Ascending aorta (tissue), 2 donors: ENCODE measurements at places on chromosomes 12 and 14. TPM values are rescaled to one million over a fixed set of nuclear protein-coding genes. Genes with fewer than 3 reads are reported as not detected.
A peak's percentile ranks its signal among the peaks of the same experiment; 100 is the strongest.

- H3K36me3 ChIP-seq = no peaks in the 10 kb centered on the region
- H3K27ac ChIP-seq = no peak overlapping the region
- no peak for DNase-seq
- no peaks in the 10 kb centered on the region for H3K4me1 ChIP-seq
Measured at GRCh38 chr12:88546226-88546625, 34.0 kb downstream of the KITLG start.

DNA sequence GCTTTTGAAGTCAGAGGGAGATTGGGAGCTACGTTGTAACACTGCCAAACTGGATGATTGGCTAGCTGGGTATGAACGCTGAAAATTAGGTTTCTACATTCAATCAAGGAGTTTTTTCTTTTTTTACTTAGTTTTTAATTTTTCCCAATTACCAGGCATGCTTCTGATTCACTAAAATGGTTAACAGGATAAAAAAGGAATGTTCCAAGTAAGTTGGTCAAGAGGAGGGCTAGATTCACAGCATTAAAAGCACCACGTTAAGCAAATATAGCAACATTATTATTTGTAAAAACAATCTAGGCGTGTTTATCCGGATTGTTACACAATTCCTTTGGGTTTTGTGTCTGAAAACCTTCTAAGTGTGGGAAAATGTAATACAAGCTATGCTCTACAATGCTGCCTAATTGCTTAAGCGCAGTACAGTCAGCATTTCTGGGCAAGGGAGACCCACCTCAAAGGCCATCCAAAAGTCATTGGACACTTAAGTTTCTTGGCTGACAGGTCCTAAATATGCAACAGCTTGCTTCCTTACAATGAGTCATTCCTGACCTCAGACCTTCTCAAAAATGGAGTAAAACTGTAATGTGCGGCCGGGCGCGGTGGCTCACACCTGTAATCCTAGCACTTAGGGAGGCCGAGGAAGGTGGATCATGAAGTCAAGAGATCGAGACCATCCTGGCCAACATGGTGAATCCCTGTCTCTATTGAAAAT, 1.2 kb downstream of the RPLP0 start:
- H3K27ac ChIP-seq = peak overlapping the region; percentile 74
- DNase-seq = peak; percentile 74
- H3K4me1 ChIP-seq = peaks cover 25% of the 10 kb centered on the region
- H3K4me3 ChIP-seq = peak overlapping the region; percentile 84
- peaks cover 39% of the 10 kb centered on the region for H3K36me3 ChIP-seq

- peak; percentile 71 for DNase-seq
- H3K4me1 ChIP-seq = no peaks in the 10 kb centered on the region
- no peak overlapping the region for H3K27ac ChIP-seq
- no peak overlapping the region for H3K4me3 ChIP-seq
- H3K36me3 ChIP-seq = peaks cover 13% of the 10 kb centered on the region
- no peaks in the 10 kb centered on the region for H3K27me3 ChIP-seq
Measured at GRCh38 chr14:90788031-90788430, 28.2 kb downstream of the TTC7B start.

GRCh38 chr14:103741876-103742275, 26.3 kb downstream of the ZFYVE21 start:
- DNase-seq = no peak
- peaks cover 4% of the 10 kb centered on the region for H3K4me1 ChIP-seq
- H3K27ac ChIP-seq = no peak overlapping the region
- H3K36me3 ChIP-seq = peaks cover 19% of the 10 kb centered on the region
- H3K4me3 ChIP-seq = no peak overlapping the region

DNA sequence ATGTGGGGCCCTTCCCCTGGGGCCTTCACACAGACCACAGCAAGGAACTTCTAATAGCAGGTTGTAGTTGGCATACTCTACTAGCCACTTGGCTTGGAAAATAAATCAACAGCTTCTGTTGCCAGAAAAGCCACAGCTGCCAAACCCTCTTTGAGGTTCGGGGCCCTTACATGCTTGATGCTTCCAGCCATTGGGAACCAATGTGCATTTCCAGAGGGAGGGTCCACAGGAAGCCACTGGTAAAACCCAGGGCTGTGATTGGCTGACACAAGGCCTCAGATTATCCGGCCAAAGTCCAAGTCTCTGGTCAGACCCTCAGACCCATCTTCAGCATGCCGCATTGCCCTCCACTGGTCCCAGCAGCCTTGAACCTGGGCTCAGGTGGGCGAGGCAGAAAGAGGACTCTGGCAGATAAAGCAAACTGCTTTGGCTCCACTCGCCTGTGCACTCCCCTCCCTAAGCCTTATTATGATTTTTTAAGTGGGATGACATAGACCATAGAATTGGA, 214.4 kb downstream of the BCL11B start:
- no peak overlapping the region for H3K4me3 ChIP-seq
- no peaks in the 10 kb centered on the region for H3K27me3 ChIP-seq
- H3K4me1 ChIP-seq = no peaks in the 10 kb centered on the region

Gene GPR135
- total RNA-seq = 4.7 TPM

- no peak overlapping the region for H3K27ac ChIP-seq
- DNase-seq = no peak
- no peak overlapping the region for H3K4me3 ChIP-seq
- H3K36me3 ChIP-seq = no peaks in the 10 kb centered on the region
- H3K27me3 ChIP-seq = no peaks in the 10 kb centered on the region
- H3K4me1 ChIP-seq = no peaks in the 10 kb centered on the region
Measured at GRCh38 chr14:57657487-57657886, 163.8 kb upstream of the CCDC198 start.

GRCh38 chr12:24605466-24605865, 343.4 kb downstream of the BCAT1 start:
- no peak for DNase-seq
- H3K4me3 ChIP-seq = no peak overlapping the region
- no peaks in the 10 kb centered on the region for H3K36me3 ChIP-seq
- H3K27me3 ChIP-seq = no peaks in the 10 kb centered on the region
- no peaks in the 10 kb centered on the region for H3K4me1 ChIP-seq

GRCh38 chr14:35366056-35366451, 38.5 kb downstream of the NFKBIA start:
- no peak overlapping the region for H3K4me3 ChIP-seq
- DNase-seq = peak; percentile 56
- peaks cover 21% of the 10 kb centered on the region for H3K4me1 ChIP-seq
- H3K36me3 ChIP-seq = no peaks in the 10 kb centered on the region
- H3K27ac ChIP-seq = peak overlapping the region; percentile 89

GRCh38 chr12:53948650-53949593, 5.8 kb upstream of the HOXC12 start:
- H3K27me3 ChIP-seq = peaks cover 50% of the 10 kb centered on the region
- H3K4me3 ChIP-seq = no peak overlapping the region
- H3K4me1 ChIP-seq = peaks cover 3% of the 10 kb centered on the region
- DNase-seq = no peak
- H3K36me3 ChIP-seq = no peaks in the 10 kb centered on the region
- H3K27ac ChIP-seq = no peak overlapping the region

Gene PTCSC3
- not detected for total RNA-seq

Gene IL22
- total RNA-seq = not detected

- no peaks in the 10 kb centered on the region for H3K36me3 ChIP-seq
- H3K4me1 ChIP-seq = no peaks in the 10 kb centered on the region
- no peaks in the 10 kb centered on the region for H3K27me3 ChIP-seq
- H3K27ac ChIP-seq = no peak overlapping the region
Measured at GRCh38 chr12:99339663-99340062, 307.9 kb upstream of the GARIN6 start.

DNA sequence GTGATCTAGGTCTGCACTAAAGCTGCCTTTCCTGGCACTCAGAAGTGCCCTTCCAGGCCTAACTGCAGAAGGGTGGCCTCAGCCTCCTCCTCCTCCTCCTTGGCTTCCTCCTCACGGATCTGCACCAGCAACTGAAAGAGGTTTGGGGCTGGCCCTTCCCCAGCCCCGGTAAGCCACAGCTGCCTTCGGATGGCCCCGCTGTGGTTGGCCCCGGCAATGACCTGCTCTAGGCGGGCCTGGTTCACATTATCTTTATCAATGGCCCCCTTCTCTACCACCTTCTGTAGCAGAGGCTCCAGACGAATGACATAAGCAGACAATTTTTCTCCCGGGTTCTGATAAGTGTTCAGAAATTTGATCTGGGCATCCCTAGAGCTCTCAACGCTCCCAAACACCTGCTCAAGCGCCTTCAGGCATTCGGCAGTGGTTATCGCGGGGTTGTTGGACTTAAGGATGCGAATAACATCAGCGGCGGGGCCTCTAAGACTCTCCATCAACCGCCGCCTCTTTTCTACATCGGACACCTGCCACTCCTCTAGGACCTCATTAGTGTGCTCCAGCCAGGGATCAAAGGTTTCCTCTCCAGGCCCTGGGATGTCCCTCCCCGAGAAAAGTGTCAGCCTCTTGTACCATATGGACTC, 1.5 kb downstream of the PNMA1 start:
- H3K27ac ChIP-seq = peak overlapping the region; percentile 94
- DNase-seq = no peak
- peaks cover 4% of the 10 kb centered on the region for H3K4me1 ChIP-seq
- H3K27me3 ChIP-seq = no peaks in the 10 kb centered on the region
- peaks cover 5% of the 10 kb centered on the region for H3K36me3 ChIP-seq
- peak overlapping the region; percentile 88 for H3K4me3 ChIP-seq

DNA sequence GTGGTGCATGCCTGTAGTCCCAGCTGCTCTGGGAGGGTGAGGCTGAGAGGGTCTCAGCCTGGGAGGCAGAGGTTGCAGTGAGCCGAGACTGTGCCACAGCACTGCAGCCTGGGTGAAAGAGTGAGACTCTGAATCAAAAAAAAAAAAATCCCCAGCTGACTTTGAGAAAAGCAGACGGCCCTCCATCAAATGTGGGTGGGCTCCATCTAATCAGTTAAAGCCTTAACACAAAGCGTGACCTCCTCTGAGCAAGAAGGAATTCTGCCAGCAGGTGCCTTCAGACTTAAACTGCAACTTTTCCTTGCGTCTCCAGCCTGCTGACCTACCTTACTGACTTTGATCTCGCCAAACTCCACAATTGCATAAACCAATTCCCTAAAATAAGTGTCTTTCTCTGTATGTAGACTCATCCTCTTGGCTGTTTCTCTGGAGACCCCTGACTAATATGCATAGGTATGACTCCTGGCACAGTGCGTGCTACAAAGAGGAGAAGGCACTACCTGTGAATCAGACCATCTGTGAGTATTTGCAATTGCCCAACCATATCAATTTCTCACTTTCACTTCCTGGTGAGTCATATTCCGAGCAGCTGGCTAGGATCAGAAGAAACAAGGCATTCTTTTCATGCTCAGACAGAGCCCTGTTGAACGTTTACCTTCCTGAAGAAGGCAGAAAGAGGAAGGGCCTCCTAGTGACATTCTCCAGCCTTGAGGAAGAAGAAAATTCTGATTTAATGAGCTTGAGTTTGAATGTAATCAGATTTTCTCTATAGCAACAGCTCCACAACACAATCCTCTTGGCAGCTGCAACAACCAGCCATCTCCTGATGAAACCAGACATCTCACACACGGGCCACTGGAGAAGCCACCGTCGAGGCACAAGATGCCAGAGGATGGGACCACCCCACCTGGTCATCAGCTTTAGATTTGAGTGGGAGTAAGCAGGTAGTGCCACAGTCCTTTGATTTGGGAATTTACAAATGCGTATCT, 54.3 kb downstream of the CLMN start:
- no peak for DNase-seq
- H3K27ac ChIP-seq = no peak overlapping the region
- H3K36me3 ChIP-seq = no peaks in the 10 kb centered on the region

DNA sequence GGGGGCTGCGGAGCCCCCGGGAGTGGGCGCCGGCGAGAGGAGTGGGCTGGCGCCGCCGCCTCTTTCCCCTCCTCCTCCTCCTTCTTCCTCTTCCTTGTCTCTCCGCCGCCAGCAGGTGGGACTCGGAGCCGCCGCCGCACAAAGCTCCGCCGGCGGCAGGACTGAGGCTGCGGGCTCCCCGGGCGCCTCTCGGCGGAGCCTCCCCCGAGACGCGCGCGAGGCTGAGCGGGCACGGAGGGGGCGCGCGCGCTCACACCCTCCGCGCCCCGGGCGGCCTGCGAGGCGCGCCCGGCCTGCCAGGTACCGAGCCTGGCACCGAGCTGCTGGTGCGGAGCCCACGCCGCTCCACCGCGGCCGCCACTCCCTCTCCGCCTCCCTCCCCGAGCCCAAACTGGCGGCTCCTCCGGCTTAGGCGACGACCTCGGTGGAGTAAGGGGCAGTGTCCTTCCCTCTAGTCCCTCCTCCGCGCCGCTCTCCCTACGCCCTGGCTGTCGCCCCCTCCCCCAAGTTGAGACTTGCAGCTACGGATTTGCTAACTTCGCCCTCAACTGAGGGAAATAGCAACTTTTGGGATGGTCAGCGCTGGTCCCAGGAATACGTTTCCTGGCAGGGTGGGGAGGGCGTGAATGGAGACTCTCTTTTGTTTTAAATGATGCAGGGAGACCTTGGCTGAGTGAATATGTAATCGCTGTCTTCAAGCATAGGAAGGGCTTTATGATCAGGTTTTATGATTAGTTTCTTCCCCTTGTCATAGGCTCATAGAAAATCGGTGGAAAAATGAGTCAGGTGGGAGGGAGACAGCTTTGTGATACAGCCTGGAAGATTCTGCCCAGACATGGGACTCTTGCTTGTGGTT, 199.5 kb upstream of the CAND1 start:
- H3K27me3 ChIP-seq = no peaks in the 10 kb centered on the region
- H3K4me1 ChIP-seq = peaks cover 2% of the 10 kb centered on the region
- H3K27ac ChIP-seq = no peak overlapping the region
- no peaks in the 10 kb centered on the region for H3K36me3 ChIP-seq

GRCh38 chr14:22598896-22599244, 770 bp downstream of the ABHD4 start:
- H3K36me3 ChIP-seq = peaks cover 27% of the 10 kb centered on the region
- H3K4me1 ChIP-seq = peaks cover 13% of the 10 kb centered on the region
- H3K4me3 ChIP-seq = peak overlapping the region; percentile 76
- peak overlapping the region; percentile 84 for H3K27ac ChIP-seq
- no peaks in the 10 kb centered on the region for H3K27me3 ChIP-seq

GRCh38 chr14:95522556-95522955, 6.1 kb upstream of the SYNE3 start:
- no peak overlapping the region for H3K4me3 ChIP-seq
- H3K36me3 ChIP-seq = no peaks in the 10 kb centered on the region
- no peak overlapping the region for H3K27ac ChIP-seq
- peaks cover 65% of the 10 kb centered on the region for H3K4me1 ChIP-seq

DNA sequence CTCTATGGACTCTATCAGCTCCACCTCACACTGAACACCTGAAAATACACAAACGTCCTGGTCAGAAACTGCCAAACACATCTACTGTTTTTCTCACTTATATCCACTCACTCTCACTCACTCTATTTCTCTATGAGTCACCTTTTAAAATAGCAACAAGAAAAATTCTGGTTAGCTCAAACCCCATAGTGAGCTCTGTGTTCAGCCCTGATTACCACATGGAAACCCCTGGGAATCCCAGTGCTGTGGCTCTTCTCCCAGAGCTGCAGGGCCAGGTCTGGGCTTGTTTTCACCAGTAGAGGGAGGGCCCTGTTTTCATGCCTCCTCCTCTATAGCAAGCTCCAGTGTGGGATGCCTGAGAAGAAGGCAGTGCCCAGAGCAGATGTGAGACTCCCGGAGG, 1126.1 kb downstream of the TMEM121 start:
- no peak overlapping the region for H3K4me3 ChIP-seq
- no peaks in the 10 kb centered on the region for H3K27me3 ChIP-seq
- DNase-seq = no peak
- H3K27ac ChIP-seq = no peak overlapping the region

DNA sequence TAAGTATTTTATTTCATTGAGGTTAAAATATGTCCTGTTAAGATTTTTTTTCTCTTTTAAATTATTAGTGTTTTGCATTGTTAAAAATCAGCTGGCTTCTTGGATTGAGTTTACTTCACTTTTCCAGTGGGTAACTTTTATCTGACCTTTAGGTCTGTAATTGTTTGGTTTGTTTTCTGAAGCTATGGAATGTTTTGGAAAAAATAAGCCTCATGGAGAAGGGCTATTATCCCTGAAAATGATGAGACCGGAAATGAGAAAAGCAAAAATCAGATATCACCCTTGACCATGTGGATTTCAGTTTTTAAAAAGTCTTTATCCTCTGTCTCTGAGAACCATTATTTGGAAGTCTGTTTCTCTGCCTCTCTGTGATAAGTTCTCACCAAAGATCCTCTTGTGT, 180.9 kb downstream of the RAD51B start:
- H3K27ac ChIP-seq = no peak overlapping the region
- H3K36me3 ChIP-seq = no peaks in the 10 kb centered on the region
